Chondrocyte (in vitro differentiated cells): ENCODE measurements at places on chromosomes 13 and 19.

DNA sequence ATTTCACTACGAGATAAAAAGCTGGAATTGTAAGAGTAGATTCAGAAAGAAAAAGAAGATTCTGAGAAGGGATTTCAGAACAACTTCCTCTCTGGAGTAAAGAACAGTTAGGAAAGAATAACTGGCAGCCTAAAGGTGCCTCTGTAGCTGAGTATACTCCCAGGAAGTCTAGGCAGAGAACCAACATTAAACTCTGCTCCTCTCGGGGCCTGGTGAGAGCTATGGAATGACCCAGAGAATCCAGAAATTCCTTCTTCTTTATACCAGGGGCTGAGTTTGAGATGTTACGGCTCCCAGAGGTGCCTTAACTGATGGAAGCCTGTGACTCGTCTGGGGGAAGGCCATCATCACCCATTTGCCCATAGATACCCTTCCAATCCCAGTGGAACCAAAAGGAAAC lies 39.1 kb downstream of the FAM216B start:
- DNase-seq, result no peak

- DNase-seq, result no peak
These were observed 598 bp upstream of the LPAR2 start for GRCh38 chr19:19628501-19629134.

GRCh38 chr13:110436276-110436675 lies 125.2 kb downstream of the RAB20 start:
- DNase-seq, result no peak

DNA sequence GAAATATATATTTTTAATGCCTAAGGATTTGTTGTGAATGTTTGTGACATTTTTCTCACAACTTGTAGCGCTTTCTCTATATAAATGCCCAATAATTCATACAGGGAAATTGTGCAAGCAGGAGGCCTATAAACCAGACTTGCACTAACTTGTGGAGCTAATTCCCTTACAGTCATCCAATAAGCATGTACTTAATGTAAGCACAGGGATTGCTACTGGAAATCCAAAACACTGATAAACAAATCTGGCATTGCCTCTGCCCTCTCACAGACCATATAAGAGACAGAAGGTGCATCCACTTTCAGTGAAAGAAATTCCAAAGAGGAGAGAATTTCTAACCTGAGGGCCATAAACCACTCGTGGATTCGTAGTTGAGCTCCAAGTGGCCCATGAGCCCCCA lies 518.8 kb downstream of the MYO16 start:
- DNase-seq, result no peak
